ENCODE measurements at places on chromosomes 2 and 18.
A peak's percentile ranks its signal among the peaks of the same experiment; 100 is the strongest.

GRCh38 chr18:31973929-31974546 lies 31.1 kb upstream of the TRAPPC8 start:
- no peak for DNase-seq

- DNase-seq = no peak
These were observed 29.5 kb downstream of the STK39 start for GRCh38 chr2:168217920-168218319.

- DNase-seq = no peak
These were observed 51.0 kb downstream of the ACTR3 start for GRCh38 chr2:113940891-113941290.

GRCh38 chr2:224259831-224260230 lies 142.1 kb downstream of the FAM124B start:
- DNase-seq = no peak

- no peak for DNase-seq
These were observed 11.8 kb downstream of the RND3 start for GRCh38 chr2:150475479-150476250.

DNA sequence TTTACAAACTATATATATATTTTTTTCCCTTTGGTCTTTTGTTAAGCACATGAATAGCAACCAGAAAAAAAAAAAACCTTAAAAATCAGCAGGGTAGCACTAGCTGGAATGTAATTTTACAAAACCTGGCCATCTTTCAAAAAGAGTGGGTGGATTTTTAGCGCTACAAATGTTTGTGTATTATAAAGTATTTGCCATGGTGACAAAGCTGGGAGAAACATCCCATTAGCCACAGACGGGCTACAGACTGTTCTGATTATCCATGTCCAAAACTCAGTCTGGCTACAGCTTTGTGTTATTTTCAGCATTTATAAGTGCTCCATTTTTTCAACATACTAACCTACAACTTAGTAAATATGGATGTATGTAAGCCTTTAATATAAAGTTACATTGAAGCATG lies 249.5 kb upstream of the TANK start:
- DNase-seq = no peak

DNA sequence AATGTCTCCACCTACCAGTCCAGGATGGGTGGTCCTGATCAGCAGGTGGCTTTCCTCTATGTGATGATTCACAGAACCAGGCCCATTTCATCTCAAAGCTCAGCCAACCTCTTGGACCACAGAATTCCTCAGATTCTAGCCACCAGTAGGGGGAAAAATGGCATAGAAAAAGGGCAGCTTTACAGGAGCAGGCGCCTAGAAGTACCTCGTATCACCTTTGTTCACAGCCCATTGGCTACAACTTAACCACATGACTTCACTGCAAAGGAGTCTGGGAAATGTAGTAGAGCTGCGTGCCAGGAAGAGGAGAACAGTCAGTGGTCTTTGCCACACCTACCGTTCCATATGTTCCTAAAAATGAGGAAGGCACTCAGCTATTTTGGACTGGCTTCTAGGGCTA lies 62.8 kb upstream of the DTNA start:
- no peak for DNase-seq

DNA sequence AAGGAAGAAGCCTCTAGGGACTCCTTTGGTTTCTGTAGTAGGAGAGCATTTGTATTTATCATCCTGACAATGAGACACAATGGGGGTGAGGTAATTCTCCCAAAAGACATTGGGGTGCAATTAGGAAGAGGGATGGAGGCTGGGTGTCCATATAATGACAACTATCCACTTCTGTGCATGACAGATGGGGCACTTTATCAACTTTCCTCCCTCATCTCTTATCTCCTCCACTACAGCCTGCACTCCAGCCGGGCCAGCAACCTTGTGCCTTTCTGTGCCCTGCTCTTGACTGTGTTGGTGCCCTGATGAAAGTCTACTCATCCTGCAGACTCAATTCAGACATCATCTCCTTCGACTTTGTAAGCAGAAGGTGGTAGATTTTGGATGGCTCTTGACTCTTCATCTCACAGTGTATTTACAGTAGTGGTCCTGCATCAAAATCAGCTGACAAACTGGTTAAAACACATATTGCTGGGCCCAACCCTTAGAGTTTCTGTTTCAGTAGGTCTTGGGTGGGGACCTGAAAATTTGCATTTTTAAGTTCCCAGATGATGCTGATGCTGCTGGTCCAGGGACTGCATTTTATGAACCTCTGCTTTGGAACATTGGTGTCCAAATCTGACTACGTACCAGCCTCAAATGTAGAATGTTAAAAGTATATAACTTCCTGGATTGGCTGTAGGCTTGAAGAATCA lies 40.8 kb upstream of the CFAP36 start:
- no peak for DNase-seq

GRCh38 chr2:41782306-41783158 lies 265.3 kb upstream of the PKDCC start:
- DNase-seq = no peak

DNA sequence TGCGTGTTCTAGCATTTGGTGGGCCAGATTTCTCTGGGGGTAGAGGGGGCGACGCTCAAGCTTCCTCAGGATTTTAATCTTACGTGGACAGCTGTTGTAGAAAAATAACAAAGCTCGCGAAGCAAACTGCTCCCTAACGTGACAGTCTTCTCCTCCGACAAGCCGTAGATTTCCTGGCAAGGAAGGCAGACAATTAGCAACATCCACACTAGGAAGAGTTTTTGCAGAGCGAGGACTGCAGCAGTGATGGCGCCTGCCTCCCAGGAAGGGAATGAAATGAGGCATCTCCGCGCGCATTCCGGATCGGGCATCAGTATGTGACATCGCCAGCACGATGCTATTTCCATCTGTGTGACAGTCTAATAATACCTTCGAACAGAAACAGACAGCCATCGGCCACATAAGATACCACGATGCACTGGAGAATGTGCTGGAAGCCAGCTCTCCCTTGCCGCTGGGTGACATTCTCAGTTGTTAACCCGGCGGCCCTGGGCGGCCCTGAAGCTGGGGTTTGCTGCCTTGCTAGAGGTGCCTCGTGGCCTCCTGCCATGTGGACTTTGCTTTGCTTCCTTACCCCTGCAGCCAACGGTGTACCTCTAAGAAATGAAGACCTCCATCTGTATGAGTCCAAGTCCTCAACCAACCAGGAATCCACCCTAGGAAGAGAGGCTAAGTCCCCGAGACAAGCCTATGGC lies 101.8 kb upstream of the AGAP1 start:
- no peak for DNase-seq

GRCh38 chr2:151638191-151638933 lies 95.9 kb downstream of the NEB start:
- peak; percentile 9 for DNase-seq

- DNase-seq = no peak
These were observed 483.9 kb downstream of the PTH2R start for GRCh38 chr2:208890486-208890885.

DNA sequence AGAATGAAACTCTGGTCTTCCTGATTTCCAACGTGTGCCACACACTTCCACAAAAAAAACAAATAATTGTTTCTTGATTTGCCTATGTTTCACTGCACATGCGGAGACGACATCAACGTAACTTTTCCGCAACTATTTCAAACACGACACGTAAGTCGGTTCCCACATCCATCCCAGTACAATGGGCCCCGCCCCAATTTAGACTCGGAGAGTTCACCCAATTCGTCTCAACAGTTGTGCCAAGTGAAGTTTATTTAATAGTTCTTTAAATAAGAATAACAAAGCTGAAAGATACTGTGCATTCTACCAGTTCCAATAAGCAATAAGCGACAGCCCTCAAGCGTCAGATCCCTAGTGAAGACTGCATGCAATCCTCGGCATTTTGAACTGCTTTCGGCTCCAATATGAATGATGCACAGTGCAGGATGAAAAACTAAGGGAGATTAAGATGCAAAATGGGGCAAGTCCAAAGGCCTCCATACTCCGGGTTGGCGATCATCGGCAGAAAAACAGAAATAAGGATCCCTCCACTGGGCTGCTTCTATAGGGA lies 664 bp downstream of the CCT4 start:
- DNase-seq = no peak

- no peak for DNase-seq
These were observed 197.6 kb upstream of the CHST9 start for GRCh38 chr18:27382567-27383216.

DNA sequence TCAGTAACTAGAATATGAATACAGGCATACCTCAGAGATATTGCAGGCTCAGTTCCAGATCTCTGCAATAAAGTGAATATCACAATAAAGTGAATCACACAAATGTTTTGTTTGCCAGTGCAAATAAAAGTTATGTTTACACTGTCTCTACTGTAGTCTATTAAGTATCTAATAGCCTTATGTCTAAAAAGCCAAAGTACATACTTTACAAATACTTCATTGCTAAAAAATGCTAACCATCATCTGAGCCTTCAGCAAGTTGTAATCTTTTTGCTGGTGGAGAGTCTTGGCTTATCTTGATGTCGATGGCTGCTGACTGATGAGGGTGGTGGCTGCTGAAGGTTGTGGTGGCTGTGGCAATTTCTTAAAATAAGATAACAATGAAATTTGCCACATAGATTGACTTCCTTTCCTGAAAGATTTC lies 159.4 kb downstream of the MYO1B start:
- DNase-seq = no peak

DNA sequence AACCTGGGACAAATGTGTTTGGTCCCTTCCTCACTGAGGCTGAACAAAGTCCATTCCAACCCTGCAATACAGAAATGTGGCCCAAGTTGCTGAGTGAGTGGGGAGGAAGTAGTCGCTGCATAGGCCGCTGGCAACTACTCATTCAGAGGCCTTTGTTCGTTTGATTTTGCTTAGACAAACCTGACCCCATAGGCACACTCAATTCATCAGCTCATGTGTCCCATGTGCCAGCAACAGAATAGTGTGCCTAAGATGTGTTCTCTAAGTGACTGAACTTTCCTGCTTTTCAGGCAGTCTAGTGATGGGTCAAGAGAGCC lies 23.0 kb downstream of the PTPN18 start:
- DNase-seq = no peak

DNA sequence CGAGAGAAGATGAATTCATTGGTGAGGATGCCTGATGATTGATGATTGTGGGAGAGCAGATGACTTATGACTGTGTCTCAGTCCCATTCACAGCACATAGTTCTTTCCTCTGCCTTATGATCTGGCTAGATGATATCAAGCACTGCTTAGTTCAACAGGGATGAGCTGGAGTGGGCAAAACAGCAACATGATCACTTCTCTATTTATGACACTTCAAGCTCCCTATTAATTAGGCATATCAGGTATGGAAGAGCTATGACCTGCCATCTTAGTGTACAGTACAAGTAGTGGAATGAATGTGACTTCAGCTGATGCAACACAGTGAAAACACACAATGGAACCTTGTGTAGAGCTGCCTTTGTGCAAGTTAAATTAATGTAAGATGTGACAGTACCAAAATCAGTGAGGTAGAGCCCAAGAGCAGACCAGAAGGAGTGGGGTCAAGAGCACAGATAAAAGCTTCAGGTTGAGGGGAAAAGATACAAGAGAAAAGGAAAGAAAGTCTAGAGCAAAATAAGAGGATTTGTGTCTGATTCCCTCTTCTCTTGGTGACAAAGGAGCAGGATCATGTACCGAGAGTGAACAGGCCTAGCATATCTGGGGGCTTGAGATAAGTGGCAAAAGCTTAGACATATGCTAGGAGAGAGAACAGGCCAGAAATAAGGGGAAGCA lies 93.0 kb upstream of the MYO3B start:
- DNase-seq = no peak

DNA sequence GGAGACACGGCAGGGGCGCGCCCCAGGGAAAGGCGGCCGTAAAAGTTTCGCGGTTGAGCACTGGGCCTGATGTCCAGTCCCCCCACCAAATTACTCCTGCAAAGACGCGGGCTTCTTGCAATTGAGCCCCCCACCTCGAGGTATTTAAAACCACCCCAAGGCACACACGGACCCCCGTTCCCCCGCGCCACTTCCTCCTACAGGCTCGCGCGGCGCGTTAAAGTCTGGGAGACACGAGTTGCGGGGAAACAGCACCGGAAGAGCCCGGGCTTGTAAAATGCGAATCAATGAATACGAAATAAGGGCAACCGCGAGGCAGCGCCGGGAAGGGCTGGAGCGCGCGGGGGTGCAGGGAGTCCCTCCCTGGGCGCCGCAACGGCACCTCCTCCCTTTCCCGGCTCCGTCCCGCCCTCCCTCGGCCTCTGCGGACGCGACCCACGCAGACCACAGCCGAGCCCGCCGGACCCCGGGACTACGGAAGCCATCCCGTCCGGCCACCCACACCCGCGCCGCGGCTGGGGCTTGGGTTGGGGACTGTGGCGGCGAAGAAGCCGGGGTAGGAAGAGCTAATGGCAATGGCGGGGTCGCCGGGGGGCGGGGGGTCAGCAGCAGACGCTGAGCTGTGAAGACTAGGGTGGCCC lies 918 bp upstream of the NETO1 start:
- no peak for DNase-seq

GRCh38 chr2:218369330-218369729 lies 12.7 kb downstream of the CATIP start:
- DNase-seq = no peak

- DNase-seq = no peak
These were observed 314.8 kb upstream of the LRP1B start for GRCh38 chr2:142445551-142446072.

DNA sequence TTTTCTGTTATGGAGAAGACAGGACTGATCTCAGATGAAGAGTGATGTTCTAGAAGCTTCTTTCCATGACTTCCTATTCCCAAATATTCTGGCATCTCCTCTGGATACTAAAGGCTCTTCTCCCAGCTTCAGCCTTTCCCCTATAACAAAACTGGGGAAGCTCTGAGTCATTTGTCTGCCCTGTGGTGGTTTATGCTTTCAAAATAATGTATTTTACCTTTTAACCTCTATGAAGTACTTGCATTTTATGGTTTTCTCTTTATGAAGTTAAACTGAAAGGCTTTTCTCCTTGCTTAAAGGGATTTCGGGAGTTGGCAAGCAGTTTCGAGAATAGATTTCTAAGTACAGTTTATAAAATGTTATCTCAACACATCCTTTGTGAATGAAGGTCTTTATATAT lies 104.4 kb downstream of the TANC1 start:
- DNase-seq = no peak

DNA sequence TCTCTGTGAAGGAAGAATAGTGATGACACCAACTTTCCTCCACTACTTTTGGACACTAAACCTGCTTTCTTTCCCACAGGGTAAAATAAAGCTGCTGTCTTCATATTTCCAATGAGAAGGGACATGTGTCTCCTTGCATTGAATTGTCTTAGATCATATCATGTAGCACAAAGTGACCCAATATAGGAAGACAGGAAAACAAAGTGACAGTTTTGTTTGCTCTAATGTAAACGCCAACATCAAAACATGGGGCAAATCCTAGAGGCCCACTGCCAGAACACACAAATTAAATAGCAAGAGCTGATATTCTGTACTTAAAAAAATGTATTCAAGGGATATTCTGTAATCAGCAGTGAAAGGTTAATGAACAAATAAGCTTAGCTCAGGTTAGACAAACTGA lies 36.1 kb downstream of the ARHGAP15 start:
- DNase-seq = no peak

- DNase-seq = no peak
These were observed 191.7 kb downstream of the CAMKMT start for GRCh38 chr2:44553456-44553855.

GRCh38 chr2:145741181-145741580 lies 1221.3 kb upstream of the ZEB2 start:
- no peak for DNase-seq
